AG09319 (cell line): ENCODE measurements at places on chromosomes 12 and 14.

GRCh38 chr12:67358781-67359338 is 89.7 kb downstream of the CAND1 start:
- peak; percentile 81 for DNase-seq

DNA sequence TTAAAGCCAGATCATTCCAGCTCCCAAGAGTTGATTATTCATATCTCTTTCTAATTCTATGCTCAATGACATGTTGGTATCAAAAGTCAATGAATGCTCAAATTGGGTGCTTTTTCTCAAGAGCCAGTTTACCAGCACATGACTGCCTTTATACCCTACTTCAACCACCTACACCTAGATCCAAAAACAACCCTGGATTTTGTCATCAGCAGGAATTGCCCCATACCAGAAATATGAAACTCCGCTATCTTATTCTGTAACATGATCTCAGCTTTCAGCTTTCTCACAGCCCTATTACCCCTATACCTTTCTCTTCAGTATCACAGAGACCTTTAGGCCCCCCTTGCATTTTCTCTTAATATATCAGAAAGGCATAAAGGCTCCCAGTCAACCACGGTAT is 32.3 kb upstream of the ESR2 start:
- no peak for DNase-seq

GRCh38 chr14:85501751-85502150 is 28.2 kb upstream of the FLRT2 start:
- DNase-seq: no peak

DNA sequence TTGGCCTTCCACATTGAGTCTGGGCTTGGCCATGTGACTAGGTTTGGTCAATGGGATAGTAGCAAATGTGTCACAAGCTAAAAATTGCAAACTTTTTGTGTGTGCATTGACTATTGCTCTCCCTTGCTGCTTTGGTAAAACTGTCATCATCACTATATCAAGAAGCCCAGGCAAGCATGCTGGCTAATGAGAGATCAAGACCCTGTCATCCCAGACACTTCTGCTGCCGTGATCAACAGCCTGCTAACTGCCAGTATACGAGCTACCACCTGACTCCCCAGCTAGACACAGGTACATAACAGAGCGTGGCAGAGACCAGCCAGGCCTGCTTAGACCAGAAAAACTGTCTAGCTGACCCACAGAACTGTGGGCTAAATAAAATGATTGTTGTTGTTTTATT is 456.7 kb upstream of the DCN start:
- DNase-seq: no peak
